ENCODE measurements at places on chromosomes 2 and 18. TPM values are rescaled to one million over a fixed set of nuclear protein-coding genes. Genes with fewer than 3 reads are reported as not detected.

DNA sequence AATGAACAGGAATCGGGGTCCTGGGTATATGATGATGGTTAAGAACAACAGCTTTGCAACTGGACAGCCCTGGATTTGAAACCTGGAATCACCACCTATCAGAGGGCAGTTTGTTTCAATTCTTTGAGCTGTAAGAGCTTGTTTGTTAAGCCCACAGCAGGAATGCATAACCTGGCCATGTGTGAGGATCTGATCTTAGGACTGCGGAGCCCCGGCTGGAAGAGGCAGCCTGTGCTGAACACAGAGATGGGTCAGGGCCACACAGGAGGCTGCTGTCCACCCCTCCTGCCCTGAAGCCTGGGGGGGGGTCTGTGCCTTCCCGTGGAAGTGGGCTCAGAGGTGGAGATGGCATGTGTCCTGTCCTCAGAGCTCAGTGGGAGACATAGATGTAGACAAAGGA is 24.3 kb downstream of the TPO start:
- DNase-seq: no peak

DNA sequence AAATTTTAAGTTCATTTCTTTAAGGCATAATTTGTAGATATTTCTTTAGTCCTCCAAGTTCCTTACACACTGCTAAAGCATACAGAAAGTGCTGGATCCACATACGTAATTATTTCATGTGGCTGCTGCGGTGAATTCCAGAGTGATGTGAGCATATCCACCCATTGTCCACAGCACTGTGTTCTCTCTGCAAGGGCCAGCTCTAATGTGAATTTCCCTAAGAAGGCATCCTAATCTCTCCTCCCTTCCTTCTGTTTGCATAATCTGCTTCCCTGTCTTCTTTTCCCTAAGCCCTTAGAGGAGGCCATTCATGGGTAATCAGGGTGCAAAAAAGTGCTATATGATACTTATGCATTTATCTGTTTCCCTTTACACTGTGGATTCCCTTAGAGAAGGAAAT is 57.2 kb downstream of the COBLL1 start:
- no peak for DNase-seq

GRCh38 chr2:103167599-103167998 is 405.8 kb downstream of the TMEM182 start:
- no peak for DNase-seq

- DNase-seq: no peak
These were observed 46.8 kb downstream of the CDH19 start for GRCh38 chr18:66557091-66557490.

GRCh38 chr2:147600646-147601045 is 244.2 kb upstream of the ACVR2A start:
- DNase-seq: no peak

- DNase-seq: no peak
These were observed 222.9 kb downstream of the ZBTB7C start for GRCh38 chr18:48186131-48186766.

- no peak for DNase-seq
These were observed 52.1 kb upstream of the FOSL2 start for GRCh38 chr2:28340312-28341202.

The ZCCHC2 gene
- 56.8 TPM for total RNA-seq

The SP140 gene
- total RNA-seq: 61.4 TPM

The IL36B gene
- total RNA-seq: not detected

The NPPC gene
- total RNA-seq: 0.89 TPM

The LIPG gene
- total RNA-seq: 0.09 TPM
